Frontal cortex (tissue), 4 donors: ENCODE measurements at places on chromosomes 1 and 21.

DNA sequence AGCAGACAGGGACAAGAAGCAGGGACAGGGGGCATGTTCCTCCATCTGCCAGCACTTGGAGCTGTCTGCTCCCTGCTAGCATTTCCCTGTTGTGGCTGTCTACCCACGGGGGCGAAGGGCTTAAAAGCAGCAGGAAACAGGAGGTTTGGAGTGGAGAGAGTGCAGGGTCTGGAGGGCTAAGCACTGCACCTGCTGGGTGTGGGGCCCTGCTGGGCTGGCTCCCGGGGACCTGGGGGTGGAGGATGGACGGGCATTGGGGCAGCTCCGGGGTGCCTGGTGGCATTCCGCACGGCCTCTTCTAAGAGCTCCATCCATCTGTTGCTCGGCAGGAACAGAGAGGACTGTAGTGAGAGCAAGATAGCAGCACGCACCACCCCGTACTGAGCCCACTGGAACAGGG is 21.2 kb downstream of the LRRC71 start:
- DNase-seq, result no peak

- DNase-seq, result no peak
Observed at GRCh38 chr1:200624679-200625335, 4.3 kb upstream of the KIF14 start.

GRCh38 chr1:229258757-229259060 is 12.2 kb upstream of the RAB4A start:
- DNase-seq, result no peak

DNA sequence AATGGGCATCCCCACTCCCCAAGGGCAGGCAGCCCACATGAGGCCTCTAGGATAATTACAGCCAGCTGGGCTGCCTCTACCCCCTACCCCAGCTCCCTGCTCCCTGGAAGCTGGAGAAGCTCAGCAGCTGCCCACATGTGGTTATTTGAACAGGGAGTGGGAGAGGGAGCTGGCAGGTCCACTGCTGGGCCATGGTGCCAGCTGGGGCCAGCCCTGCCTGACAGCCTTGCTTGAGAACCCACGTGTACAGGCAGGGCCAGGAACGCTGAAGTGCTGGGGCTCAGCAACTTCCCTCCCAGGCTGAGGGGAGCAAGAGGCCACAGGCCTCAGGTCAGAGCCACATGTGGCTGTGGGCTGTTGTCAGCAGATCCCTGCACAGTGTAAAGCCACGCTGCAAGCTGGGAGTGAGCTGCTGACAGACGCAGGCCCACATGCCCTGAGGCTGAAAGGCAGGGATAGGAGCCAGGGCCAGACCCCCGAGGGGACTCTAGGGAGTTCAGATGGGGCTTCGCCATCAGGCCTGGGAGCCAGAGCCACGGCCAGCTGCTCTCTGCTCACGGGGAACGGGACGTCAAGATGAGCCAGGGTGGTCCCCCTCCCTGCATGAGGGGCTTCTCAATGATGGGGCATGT is 129.0 kb downstream of the SYF2 start:
- no peak for DNase-seq

- no peak for DNase-seq
Observed at GRCh38 chr21:33169359-33169758, 60.4 kb upstream of the IFNAR2 start.

- no peak for DNase-seq
Observed at GRCh38 chr1:32783851-32784250, 33.3 kb downstream of the YARS1 start.

GRCh38 chr1:160129046-160129445 is 13.5 kb downstream of the ATP1A2 start:
- DNase-seq, result no peak
